ENCODE measurements at places on chromosomes 1 and 21. TPM values are rescaled to one million over a fixed set of nuclear protein-coding genes. Genes with fewer than 3 reads are reported as not detected.

GRCh38 chr1:68213843-68214242 is 18.5 kb downstream of the WLS start:
- H3K27me3 ChIP-seq: no peaks in the 10 kb centered on the region
- H3K36me3 ChIP-seq: no peaks in the 10 kb centered on the region
- H3K27ac ChIP-seq: no peak overlapping the region
- peaks cover 2% of the 10 kb centered on the region for H3K4me1 ChIP-seq
- DNase-seq: no peak
- H3K4me3 ChIP-seq: no peak overlapping the region

DNA sequence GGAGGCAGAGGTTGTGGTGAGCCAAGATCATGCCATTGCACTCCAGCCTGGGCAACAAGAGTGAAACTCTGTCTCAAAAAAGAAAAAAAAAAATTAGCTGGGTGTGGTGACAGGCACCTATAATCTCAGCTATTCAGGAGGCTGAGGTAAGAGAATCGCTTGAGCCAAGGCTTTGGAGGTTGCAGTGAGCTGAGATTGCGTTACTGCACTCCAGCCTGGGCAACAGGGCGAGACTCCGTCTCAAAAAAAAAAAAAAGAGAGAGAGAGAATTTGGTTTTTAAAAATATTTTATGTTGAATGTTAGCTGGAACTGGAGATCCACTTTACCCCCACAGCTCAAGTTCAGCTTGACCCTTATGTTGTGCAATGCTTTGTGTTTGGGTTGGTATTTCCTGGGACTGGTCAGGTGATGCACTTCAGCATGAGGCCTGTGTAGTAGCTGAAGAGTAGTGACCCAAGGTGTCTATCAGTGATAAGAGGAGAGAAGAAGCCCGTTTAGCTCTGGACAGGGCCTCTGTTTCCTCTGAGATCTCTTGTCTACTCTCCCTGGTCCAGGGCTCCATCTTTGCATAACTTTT is 36.8 kb upstream of the MACF1 start:
- H3K36me3 ChIP-seq: no peaks in the 10 kb centered on the region
- DNase-seq: no peak
- no peak overlapping the region for H3K4me3 ChIP-seq
- H3K27me3 ChIP-seq: no peaks in the 10 kb centered on the region
- H3K4me1 ChIP-seq: peaks cover 9% of the 10 kb centered on the region

MASP2 gene
- 0.90 TPM for total RNA-seq

C1orf74 gene
- total RNA-seq: 4.1 TPM

- H3K4me3 ChIP-seq: no peak overlapping the region
- no peaks in the 10 kb centered on the region for H3K4me1 ChIP-seq
- H3K36me3 ChIP-seq: no peaks in the 10 kb centered on the region
- no peak overlapping the region for H3K27ac ChIP-seq
Measured at GRCh38 chr1:115429241-115429640, 91.2 kb upstream of the NGF start.
